ENCODE measurements at places on chromosomes 3 and 15. TPM values are rescaled to one million over a fixed set of nuclear protein-coding genes. Genes with fewer than 3 reads are reported as not detected.

The C3orf85 gene
- not detected for total RNA-seq

The ARL14 gene
- total RNA-seq, result not detected

The PLA2G4E gene
- total RNA-seq, result not detected

The ISLR2 gene
- 0.06 TPM for total RNA-seq

The EFCC1 gene
- 0.32 TPM for total RNA-seq

The FGD5 gene
- total RNA-seq, result not detected

The CYP1A1 gene
- 1.6 TPM for total RNA-seq

The ITIH4 gene
- total RNA-seq, result 38.8 TPM

The ZMYND10 gene
- total RNA-seq, result 3.3 TPM
